Muscle of arm (tissue), 14 donors: ENCODE measurements at places on chromosomes 3 and 15. TPM values are rescaled to one million over a fixed set of nuclear protein-coding genes. Genes with fewer than 3 reads are reported as not detected.

DNA sequence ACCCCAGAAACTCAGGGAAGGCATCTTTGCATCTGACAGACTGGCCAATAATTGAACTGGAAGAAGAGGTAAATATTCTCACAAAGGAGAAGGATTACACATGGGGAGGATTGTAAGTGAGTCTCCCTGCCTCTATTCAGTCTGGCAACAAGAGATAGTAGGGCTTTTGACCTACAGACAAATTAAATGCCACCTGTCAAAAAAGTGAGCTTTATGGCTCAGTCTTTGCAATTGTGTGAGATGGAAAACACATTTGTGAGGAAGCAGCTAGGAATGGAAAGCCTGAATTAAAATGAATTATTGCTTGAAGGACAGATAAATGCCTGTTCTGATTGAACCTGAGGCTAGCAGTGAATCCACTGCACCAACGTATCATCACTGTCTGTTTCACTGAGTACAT, 173.3 kb upstream of the GOLIM4 start:
- no peak for DNase-seq

- DNase-seq, result no peak
Measured at GRCh38 chr15:25717457-25718168, 145.5 kb downstream of the ATP10A start.

DNA sequence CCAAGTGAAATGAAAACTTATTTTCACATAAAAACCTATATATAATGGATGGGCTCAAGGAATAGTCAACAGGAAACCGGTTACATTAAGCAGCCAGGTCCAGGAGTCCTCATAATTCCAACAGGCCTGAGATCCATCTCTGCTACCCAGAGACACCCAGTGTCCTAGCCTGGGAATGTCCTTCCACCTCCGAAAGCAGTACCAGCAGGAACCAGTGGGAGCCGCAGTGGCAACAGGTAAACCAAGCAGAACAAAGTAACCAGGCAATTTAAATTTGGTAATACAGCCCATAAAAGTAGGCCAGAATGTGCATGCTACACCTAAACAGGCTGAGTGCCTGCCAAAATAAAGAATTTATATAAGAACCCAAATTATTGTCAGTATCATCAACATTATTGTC, 195.6 kb downstream of the ZBBX start:
- no peak for DNase-seq

GRCh38 chr3:100581650-100582049, 27.8 kb upstream of the ADGRG7 start:
- DNase-seq, result no peak

DNA sequence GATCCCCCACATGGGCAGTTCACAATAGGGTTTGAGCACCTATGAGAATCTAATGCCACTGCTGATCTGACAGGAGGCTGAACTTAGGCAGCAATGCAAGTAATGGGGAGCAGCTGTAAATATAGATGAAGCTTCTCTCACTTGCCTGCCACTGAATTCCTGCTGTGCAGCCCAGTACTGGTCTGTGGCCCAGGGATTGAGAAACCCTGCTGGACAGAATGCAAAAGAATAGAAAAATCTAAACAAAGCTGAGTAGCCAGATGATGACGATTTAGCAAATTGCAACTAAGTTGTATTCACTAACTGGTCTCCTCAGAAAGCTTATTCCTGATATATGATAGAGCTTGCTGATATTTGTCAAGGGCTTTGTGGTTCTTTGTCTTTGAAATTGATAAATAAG, 34.3 kb upstream of the APH1B start:
- DNase-seq, result no peak

- DNase-seq, result no peak
Measured at GRCh38 chr3:3552761-3553160, 246.5 kb upstream of the LRRN1 start.

DNA sequence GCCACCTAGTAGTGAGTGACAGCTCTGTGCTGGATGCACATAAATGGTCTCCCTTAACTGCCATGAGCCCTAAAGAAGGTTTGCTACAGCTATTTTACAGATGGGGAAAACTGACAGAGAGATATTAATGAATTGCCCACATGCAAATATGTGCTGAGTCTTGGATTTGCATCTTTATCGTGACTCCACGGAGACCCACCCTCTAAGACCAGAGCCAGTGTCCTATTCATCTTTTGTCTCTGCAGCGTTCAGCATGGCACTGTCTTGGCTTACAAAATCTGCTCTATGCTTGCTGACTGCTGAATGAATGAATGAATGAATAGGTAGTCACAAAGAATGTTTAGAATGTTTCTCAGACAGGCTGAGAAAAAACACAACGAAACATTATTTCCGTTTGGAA, 48.3 kb downstream of the BTD start:
- DNase-seq, result no peak

DNA sequence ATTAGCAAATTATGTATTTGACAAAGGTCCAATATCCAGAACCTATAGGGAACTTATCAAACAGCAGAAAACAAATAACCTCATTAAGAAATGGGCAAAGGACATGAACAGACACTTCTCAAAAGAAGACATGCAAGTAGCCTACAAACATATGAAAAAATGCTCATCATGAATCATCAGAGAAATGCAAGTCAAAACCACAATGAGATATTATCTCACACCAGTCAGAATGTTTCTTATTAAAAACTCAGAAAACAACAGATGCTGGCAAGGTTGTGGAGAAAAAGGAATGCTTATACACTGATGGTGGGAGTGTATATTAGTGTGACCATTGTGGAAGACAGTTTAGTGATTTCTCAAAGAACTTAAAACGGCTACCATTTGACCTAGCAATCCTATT, 116.1 kb upstream of the CRBN start:
- no peak for DNase-seq

- peak; percentile 55 for DNase-seq
Measured at GRCh38 chr15:101162701-101163483, 89.0 kb downstream of the CHSY1 start.

- DNase-seq, result no peak
Measured at GRCh38 chr3:124404621-124405020, 325.6 kb upstream of the UMPS start.

DNA sequence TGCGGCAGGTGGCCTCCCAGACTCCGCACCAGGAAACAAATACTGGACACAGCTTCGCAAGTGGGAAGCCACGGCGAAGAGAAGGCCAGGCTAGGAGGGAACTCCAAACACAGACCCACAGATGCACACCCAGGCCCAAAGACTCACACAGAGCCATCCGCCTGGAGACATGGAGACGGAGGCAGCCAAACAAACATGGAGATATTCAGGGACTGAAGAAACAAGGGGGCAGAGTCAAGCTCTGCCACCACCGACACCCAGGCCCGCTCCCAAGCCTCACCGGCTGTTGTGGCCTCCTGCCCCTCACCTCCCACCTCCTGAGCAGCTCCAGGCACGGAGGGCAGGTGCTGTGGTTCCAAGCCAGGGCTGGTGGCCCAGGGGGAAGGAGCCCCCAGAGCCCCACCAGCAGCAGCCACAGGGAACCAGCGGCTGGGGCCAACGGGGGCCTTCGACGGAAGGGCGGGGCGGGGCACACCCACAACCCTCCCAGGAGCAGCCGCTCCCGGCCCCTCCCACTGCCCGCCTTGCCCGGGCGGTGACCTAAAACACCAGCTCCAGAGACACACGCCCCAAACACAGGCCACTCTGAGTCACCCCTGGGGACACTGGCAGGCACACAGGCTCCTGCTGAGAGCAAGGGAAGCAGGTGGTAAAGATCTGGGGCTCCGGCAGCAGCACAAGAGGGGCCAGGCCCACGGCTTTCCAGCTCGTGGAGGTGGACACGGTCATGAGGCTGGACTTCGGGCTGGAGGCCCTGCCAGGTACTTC, 31.9 kb downstream of the TNK2 start:
- DNase-seq, result no peak

- DNase-seq, result no peak
Measured at GRCh38 chr3:127491909-127492308, 98.6 kb downstream of the TPRA1 start.

- no peak for DNase-seq
Measured at GRCh38 chr3:12957339-12957738, 115.9 kb downstream of the IQSEC1 start.

DNA sequence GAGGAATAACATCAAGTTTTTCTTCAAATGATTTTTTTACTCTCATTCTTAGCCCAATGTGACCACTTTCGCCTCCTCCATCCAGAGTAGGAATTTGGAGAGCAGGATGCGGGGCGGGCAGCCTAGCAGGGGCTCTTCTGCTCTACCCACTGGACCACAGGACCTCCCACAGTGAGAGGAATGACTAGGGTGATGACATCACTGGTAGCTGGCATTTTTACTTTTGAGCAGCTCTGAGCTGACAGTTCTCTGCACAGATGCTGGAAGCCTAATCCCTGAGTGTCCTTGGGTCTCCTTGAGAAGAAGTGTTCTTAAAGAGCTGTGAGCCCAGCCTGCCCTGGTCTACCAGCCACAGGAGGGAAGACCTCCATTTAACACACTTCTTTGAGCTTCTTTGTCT, 1.4 kb upstream of the HCN4 start:
- no peak for DNase-seq

DNA sequence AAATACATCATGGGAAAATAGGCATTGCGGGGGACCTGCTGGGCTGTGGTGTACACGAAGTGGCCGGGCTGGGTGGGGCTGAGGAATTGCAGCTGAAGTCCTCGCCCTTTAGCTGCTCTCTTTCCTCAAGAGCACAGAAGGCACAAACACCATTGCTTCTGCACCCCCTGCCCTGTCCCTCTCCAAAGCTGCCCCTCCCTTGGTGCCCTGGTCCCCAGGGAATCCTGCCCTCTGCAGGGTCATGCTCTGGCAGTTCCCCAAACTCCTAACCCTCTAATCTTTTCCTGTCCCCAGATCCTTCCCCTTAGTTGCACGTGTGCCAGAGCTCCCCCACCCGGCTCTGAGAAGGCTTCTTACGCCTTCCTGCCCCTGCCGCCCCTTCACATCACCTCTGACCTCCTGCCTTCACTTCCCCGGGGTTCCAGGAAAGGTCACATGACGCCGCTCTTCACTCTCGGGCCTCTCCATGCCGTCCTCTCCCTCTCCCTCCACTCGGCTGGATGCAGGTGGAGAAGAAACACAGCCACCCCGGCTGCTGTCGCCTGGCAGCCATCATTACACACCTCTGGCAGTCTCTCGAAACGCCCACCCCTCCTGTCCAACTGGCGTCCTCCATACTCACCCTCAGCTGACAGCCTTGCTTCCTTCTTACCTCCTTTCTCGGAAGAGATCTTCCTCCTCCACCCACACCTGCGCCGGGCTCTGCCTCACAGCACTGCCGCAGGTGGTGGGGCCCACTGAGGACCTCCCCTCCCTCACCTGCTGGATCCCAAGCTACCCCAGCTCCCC, 6.9 kb upstream of the PCSK6 start:
- DNase-seq, result no peak

GRCh38 chr3:62777674-62778073, 97.5 kb downstream of the CADPS start:
- DNase-seq, result no peak

- DNase-seq, result peak; percentile 54
Measured at GRCh38 chr15:91049378-91050127, 27.2 kb upstream of the VPS33B start.

- no peak for DNase-seq
Measured at GRCh38 chr3:177124882-177125281, 72.4 kb downstream of the TBL1XR1 start.

- DNase-seq, result no peak
Measured at GRCh38 chr3:185852635-185853034, 27.8 kb upstream of the IGF2BP2 start.

GRCh38 chr15:62125773-62126172, 39.3 kb downstream of the C2CD4B start:
- DNase-seq, result no peak

- DNase-seq, result peak; percentile 6
Measured at GRCh38 chr3:119468041-119468440, 722 bp upstream of the POGLUT1 start.

DNA sequence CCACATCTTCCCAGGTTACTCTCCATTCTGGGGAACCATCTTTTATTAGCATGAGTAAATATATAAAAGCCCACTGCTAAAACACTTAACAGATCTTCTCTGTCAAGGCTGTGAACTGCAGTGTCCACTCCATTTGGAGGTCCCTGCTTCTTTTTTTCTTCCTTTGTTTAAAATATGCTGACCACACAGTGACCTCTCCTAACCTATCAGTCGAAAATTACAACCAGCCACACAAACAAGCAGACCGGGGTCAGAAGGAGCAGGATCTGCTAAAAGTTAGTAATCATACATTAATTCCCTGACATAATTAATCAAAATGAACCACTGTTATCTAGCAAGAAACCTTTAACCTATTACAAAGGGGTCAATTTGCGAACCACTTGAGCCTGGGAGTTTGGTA, 427.9 kb upstream of the NR2F2 start:
- no peak for DNase-seq

DNA sequence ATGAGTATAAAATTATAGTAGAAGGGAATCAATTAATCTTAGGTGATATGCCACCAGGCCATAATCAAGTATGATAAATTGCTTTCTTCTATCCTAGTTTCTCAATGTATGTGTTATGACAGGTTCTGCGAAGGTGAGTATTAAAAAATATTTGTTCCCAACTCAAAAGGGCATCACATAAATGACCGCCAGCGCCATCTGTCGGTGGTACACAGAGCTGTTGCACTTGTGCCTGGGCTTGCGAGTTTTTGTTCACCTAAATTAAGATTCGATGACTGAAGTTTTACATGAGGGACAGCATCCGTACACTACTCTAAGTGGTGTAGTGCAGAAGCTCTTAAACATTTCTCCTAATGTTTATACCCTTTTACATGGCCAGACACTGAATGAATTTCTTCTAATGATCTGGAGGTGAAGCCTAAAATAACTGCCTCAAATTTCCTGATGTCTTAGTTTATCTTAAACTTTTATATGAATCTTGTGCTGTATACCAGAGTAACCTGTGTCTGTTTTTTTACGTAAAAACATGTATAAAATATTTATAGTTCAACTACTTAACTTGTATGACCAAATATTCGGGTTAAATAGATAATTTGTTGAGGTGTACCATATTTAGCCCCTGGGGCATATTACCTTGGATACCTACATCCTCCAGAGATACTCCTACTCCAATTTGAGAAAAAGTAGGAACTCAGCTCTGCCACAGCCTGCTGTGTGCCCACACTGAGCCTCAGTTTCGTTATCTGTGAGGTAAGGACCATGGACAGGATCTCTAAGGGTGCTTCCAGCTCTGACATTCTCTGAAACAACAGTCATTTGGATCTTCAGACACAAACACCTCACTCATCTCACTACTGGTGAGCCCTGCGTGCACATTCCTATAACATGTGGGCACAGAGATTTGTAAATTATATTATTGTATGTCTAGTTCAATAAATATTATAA, 365.6 kb downstream of the MAGI1 start:
- DNase-seq, result peak; percentile 31

RTP1 gene
- polyA plus RNA-seq, result 0.60 TPM

KBTBD12 gene
- 20.8 TPM for polyA plus RNA-seq

GOLGA8G gene
- not detected for polyA plus RNA-seq

ACAA1 gene
- not detected for polyA plus RNA-seq

PP2D1 gene
- 0.30 TPM for polyA plus RNA-seq

WDR93 gene
- 0.20 TPM for polyA plus RNA-seq

OXNAD1 gene
- 8.2 TPM for polyA plus RNA-seq

CORO2B gene
- 4.8 TPM for polyA plus RNA-seq

C3orf52 gene
- polyA plus RNA-seq, result 3.6 TPM

OR5K2 gene
- polyA plus RNA-seq, result not detected

LINGO1 gene
- 6.1 TPM for polyA plus RNA-seq

ACKR2 gene
- 0.23 TPM for polyA plus RNA-seq

C2CD4B gene
- 0.85 TPM for polyA plus RNA-seq

CISH gene
- 15.7 TPM for polyA plus RNA-seq

GRK7 gene
- not detected for polyA plus RNA-seq

RPUSD3 gene
- 30.0 TPM for polyA plus RNA-seq

SLC7A14 gene
- 0.19 TPM for polyA plus RNA-seq

OCA2 gene
- 4.5 TPM for polyA plus RNA-seq
